ENCODE measurements at places on chromosomes 11 and 22.

DNA sequence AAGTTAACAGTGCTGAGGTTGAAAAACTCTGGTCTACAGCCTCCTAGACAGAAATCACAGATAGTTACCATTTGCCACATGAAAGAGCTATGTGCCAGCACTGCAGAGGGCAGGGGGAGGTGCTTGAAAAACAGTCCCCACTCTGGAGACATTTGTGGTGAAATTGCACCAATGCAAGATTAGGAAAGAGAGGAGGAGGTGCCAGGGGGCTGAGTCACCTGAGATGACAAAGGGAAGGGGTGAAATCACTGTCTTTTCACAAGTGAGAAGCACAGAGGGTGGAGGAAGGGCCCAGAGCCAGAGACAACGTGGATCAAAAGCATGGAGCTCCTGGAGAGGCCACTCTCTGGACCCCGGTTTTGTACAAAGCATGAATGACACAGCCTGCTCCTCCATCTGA, 196.3 kb downstream of the BUD13 start:
- DNase-seq, result peak; percentile 11

GRCh38 chr11:70252844-70253243, 17.6 kb upstream of the PPFIA1 start:
- no peak for DNase-seq

DNA sequence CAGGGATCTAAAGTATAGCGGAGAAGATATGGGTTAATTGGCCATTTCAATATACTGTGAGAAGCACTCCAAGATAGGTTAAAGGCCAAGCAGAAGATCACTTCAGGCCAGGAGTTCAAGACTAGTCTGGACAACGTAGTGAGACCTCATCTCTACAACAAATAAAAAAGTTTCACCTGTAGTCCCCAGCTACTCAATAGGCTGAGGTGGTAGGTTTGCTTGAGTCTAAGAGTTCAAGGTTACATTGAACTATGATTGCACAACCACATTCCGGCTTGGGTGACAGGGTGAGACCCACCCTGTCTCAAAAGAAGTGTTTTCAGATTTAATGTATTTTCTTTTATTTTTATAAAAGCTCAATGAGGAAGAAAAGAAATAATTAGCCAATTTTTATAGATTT, 25.4 kb downstream of the PATL1 start:
- DNase-seq, result no peak

- DNase-seq, result peak; percentile 31
These were observed 30.4 kb downstream of the USH1C start for GRCh38 chr11:17513853-17514252.

DNA sequence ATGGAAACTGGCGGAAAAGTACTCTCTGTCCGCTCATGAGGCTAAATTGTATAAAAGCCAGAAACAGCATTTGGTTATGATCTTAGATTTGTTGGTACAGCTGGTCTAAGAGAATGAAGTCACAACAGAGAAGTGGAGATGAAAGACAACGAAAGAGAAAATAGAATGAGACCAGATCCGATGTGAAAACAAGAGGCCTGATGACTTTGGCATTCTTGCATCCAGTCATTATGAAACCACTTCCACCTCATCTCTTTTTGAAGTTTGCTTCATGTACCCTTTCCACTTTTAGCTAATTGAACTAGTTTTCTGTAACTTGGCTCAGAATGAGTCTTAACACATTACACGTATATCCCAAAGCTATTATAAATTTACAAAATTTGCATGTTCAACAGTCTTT, 1431.7 kb downstream of the LRRC4C start:
- no peak for DNase-seq

- no peak for DNase-seq
These were observed 90.8 kb upstream of the APOA1 start for GRCh38 chr11:116928102-116928777.

DNA sequence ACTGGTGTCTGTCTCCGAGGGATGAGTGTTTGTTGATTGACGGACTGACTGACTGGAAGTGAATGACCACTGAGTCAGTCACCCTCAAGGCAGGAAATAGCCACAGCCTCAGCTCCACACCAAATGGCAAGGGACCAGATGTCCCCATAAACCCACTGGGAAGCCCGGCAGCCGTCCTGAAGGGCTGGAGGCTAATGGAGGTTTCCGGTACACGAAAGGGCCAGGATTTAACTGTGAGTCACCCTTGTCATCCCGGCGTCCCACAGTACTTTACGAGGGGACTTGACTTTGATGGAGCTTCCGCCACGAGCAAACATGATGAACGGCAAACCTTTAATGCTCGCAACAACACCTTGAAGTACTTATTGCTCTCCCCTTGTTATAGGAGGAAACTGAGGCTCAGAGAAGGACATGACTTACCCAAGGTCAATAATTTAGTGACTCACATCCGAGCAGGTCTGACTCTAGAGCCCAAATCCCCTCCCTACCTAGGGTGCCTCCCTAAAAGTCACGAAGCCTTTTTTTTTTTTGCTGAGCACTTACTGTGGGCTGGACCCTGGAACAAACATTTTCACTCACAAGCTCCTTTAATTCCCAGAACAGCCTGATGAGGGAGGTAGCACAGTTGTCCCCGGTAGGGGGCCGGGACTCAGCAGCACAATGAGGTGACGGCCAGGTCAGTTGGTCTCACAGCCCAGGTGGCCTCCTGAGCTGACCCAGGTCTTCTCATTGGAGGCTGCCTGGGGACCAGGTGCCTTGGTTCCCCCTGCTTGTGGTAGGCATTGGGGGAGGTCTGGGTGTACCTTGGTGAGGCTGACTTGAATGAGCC, 25.2 kb upstream of the GCAT start:
- no peak for DNase-seq

GRCh38 chr11:24497831-24498230, 978 bp downstream of the LUZP2 start:
- no peak for DNase-seq

DNA sequence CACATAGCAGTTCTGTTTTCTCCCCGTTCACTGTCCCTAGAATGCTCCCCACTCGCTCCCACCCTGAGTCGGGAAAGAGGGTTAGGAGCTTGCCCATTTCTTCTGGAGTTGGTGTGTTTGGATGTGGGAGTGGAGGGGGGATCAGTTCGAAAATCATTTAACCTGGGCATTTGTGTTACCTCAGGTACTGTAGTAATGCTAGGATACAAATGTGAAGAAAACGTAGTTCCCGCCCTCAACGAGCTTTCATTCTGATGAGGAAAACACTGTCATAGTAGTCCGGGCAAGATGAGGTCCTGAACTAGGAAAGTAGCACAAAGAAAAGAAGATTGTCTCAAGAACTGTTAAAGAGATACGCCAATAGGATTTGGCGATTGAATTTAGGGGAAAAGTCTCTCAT, 539 bp downstream of the SDHD start:
- no peak for DNase-seq

- no peak for DNase-seq
These were observed 401.9 kb downstream of the LARGE1 start for GRCh38 chr22:33518405-33518804.

DNA sequence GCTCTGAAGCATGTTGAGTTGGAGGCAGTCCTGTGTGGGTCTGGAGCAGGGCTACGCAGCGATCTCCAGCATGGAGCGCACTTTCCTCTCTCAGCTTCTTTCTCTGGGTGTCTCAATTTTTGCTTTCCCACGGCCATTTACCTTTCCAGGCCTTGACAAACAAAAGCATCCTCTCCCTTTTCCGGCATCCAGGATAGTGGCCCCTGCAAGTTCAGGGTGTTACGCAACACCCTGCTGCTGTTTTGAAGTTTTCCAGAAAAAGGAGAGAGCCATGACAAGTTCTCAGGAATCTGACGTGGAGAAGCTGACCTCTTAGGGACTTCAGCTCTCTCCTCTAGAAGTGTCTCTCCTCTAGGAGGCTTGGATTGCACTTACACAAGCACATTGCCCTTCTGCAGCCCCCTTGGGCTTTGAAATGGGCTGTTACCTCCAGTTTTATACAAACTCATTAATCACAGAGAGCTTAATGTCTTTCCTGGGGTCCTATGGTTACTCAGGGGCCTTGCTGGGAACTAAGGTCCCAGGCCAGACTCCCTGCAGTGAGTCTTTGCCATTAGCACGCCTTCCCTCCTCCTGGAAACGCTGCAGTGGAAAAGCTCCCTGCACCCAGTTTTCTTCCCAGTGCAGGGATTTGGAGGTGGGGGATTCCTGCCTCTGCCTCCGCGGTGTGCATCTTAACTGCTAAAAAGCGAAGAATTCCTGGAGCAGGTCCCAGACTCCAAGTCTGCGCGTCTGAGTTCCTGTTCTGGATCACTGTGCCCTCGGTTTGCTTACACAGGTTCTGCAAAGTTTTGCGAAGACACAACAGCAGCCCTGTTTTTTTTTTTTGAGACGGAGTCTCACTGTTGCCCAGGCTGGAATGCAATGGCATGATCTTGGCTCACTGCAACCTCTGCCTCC, 80.4 kb downstream of the BARX2 start:
- DNase-seq, result no peak

Measured in mammary epithelial cell (primary cell).